ENCODE measurements at places on chromosomes 6 and 20. TPM values are rescaled to one million over a fixed set of nuclear protein-coding genes. Genes with fewer than 3 reads are reported as not detected.

- no peak for DNase-seq
These were observed 12.8 kb downstream of the STK4 start for GRCh38 chr20:44979090-44979621.

- no peak for DNase-seq
These were observed 59.0 kb downstream of the COL21A1 start for GRCh38 chr6:56188429-56188828.

Gene STMND1
- 0.71 TPM for polyA plus RNA-seq

DNA sequence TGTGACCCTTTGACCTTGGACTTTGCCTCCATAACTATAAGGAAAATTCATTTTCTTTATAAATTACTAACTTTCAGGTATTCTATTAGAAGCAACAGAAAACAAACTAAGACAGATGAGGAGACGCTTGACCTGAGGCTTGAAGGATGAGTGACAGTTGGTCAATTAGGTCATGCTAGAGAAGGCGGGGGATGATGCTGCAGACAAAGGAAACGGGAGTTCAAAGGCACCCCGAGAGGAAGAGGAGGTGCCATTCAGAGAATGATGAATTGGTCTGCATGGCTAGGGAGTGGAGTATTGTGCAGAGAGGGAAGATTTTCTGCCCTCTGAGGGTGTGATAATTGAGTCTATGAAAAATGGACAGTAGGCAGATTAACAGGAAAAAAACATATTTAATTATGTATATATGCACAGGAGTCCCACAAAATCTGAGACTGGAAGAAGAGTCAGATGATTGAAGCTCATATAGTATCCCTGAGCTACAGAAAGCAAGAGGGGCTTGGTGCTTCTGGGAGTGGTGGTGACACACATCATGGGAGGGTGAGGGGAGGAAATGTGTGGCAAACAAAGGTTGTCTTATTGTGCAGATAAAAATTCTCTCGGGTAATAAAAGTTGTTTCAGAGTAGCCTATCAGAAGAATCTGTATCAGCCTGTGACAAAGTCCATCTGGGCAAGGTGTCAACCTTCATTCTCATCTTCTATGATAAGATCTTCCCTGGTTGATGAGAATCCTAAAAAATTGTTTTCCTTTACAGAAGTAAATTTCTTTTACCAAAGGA is 20.4 kb upstream of the FUCA2 start:
- DNase-seq: no peak

- DNase-seq: no peak
These were observed 91.2 kb upstream of the TINAG start for GRCh38 chr6:54217018-54217417.

DNA sequence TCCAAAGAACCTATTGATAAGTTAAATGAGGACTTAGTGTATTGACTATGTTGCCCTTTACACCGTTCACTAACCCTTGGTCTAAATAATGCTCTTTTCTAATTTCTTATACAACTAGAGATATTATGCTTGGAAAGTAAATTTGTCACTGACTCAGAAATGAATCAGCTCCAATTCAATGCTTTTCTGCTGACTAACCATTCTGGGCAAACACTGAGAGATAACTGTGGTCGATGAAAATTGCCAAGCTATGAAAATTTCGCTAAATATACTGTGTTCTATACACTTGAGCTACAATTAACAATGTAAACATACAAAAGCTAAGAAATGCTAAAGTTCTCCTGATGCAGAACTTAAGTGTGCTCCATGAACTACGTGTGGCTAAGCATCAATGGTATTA is 23.1 kb upstream of the FBXO9 start:
- no peak for DNase-seq

- no peak for DNase-seq
These were observed 229.0 kb downstream of the CDKAL1 start for GRCh38 chr6:20763296-20763695.

DNA sequence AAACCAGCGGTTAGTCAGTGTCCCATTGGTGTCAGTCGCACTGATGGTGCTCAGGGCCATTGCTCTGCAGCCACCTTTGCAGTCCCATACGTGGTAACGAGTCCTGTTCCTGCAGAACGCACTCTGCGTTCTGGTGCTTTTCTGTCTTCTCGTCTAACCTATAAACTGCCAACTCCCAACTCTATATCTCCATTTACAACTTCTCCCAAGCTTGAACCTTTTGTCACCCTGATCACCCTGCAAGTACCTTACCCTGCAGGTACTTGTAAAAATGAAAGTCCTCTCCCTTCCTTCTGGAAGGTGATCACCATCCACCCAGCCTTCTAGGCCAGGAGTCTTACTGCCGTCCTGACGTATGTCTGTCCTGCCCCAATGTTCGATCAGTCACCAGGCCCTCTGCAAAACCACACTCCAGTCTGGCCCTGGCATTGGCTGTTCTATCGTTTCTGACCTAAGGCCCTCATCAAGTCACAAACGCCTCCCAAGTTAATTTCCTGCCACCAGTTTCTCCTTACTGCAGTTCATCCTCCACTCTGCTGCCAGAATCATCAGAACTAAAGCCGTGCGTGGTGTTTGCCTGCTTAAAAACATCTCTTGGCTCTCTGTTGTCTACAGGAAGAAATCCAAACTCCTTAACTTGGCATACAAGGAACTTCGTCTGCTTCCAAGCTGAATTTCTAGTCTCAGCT is 7.9 kb downstream of the RREB1 start:
- DNase-seq: no peak

DNA sequence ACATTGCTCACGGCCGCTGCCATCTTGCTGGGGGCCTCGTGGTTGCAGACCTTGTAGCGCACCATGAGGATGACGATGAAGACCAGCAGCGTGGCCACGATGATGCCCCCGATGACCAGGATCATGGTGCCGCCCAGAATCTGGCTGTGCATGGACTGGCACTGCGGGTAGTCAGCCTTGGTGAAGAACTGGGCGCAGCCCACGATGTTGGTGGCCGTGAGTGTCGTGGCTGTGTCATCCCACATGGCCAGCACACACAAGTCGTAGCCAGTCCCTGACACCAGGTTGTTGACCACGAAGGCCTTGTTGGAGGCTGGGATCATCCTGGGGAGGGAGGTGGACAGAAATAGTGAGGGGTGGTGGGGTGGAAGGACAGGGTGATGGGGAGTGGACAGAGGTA is 194.6 kb downstream of the LRFN2 start:
- DNase-seq: no peak

DNA sequence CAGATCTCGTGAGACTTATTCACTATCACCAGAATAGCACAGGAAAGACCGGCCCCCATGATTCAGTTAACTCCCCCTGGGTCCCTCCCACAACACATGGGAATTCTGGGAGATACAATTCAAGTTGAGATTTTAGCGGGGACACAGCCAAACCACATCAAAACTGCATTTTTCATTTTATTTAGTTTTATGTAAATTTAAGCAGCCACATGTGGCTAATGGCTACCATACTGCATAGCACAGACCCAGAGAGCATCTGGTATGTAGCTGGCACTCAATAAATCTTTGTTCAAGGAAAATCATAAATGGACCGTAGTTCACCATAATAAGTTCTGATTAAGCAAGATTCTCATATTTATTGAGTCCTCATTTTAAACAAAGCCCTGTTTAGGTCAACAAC is 15.3 kb downstream of the GFOD1 start:
- no peak for DNase-seq

DNA sequence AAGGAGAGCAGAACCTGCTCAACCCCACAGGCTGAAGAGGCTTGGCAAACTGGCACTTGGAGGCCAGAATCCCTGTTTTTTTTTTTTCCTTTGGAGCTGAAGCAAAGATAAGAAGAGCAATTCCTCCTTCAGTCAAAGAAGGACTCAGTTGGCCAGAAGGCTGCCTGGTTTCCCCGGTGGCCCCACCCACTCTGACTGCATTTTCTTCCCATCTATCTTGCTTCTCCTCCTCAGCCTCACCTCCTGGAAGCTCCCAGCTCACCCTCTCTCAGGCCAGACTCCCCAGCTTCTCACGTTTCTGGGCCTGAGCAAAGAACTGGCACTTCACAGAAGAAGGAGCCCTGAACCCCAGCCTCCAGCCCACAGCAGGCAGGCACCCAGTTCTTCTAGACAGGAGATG is 2.4 kb downstream of the LRFN2 start:
- no peak for DNase-seq

- no peak for DNase-seq
These were observed 38.2 kb upstream of the RBL1 start for GRCh38 chr20:37133952-37134351.

Gene MUC21
- polyA plus RNA-seq: 0.03 TPM

Gene SLC2A10
- polyA plus RNA-seq: 17.6 TPM

DNA sequence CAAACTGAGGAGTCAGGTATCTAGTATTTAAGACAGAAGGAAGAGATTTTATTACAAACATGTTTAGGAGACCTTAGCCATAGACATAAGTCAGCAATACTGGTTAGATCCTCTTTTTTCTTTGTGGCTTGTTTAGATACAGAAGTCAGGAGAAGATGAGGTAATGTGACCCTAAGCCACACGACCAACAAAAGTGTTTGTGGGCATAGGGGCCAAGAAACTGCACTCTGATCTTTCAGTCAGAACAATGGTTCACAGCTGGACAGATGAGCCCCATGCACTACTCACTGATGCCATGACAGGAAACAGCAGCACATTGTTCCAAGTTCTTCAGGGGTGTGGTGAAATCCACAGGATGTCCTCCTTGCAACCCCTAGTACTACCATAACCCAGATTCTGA is 238.5 kb upstream of the RAB32 start:
- no peak for DNase-seq

Gene CLDN20
- polyA plus RNA-seq: 0.38 TPM

Gene TGM2
- polyA plus RNA-seq: 38.1 TPM

GRCh38 chr20:15739035-15739434 is 834.2 kb downstream of the KIF16B start:
- no peak for DNase-seq

Gene KIAA0408
- polyA plus RNA-seq: 3.5 TPM

Gene EFCAB8
- polyA plus RNA-seq: 0.08 TPM

GRCh38 chr20:53723621-53724020 is 130.0 kb upstream of the ZNF217 start:
- DNase-seq: no peak

- no peak for DNase-seq
These were observed 211.0 kb downstream of the FOXA2 start for GRCh38 chr20:22373164-22373895.

DNA sequence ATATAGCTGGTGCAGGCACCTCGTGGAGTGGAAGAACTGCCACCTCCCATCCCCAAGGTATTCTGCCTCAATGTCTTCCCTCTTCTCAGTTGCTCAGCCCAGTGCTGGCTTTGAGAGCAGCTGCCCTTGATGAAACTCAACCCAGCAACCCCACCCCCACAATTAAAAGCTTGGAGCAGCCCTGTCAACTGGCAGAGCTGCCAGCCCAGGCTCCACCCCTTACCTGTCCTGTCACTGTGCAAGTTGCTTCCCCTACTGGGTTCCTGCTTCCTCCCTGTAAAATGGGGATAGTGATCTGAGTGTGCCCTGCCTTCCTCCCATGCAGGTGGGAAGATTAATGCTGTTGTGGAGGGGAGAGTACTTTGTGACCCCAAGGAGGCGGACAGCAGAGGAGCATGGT is 4.5 kb downstream of the TMEM63B start:
- DNase-seq: no peak

Gene RAET1E
- polyA plus RNA-seq: 0.29 TPM

DNA sequence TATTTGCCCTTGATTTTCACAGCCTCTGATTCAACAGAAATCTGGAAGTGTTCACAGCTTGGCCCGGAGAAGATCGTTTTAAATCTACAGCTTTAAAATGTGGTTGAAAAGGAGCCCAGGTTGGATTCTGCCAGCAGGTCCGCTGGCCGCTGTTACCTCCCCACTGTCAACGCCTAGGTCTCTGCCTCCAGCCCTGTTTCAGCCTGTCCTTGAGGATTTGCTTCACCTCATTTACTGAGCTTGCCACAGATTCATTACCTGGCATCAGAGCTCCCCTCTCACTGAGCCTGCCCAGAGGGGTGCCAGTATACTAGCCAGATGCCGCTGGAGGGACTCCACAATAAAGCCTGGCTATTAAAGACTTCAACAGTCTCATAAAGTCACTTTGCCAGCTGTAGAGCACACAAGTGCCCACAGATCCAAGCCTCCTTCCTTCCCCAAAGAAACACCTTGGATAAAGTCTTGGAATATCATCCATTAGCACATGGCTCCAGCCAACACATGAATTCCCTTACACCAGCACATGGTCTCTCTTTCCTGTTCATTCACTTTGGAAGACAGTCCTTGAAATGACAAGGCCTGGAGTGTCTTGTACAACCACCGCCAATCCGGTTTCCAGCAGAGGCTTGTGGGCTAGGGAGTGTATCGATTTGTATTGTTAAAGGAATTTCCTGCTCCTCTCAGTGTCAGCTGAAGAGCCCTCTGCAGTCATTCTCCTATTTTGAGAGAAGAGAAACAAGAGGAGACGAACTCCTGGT is 9.5 kb upstream of the NR2E1 start:
- no peak for DNase-seq

DNA sequence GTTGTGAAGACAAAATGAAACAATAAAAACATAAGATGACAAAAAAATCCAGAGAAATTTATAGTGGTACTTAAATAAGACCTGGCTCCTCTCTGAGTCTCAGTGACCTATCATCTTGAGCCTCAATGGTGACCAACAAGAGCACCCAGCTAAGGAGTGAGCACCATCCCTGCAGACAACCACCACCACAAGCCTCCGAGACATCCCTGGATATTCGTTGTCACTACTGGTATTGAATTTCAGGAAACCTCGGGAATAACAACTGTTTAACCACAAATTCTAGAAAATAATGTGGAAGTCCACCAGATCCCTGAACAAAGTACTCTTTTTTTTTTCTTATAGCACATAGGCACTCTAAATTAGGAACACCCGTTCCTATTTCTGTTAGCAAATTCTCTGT is 32.2 kb upstream of the ADGRF5 start:
- DNase-seq: no peak

DNA sequence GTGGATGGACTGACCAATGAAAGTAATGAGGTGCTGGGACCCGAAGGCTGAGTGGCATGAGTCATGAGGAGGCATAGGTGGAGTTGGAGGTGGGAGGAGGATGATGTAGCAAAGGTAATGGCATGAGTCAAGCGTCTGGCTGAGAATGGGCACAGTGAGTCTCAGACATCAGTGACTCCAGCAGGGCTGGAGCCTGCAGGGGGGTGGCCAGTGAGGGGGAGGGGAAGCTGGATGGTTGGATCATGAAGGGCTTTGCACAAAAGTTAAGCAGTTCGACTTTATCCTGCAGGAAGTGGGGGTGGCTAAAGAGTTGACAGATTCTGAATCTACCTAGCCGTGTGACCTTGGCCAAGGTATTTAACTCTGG is 99.0 kb upstream of the IYD start:
- no peak for DNase-seq

- DNase-seq: no peak
These were observed 15.7 kb upstream of the POU5F1 start for GRCh38 chr6:31186052-31186734.

Gene SLC22A2
- 9.2 TPM for polyA plus RNA-seq

Data from left renal cortex interstitium (tissue), 4 donors.